Effector CD4-positive, alpha-beta T cell (primary cell): ENCODE measurements at places on chromosomes 11 and 22.

- no peak for DNase-seq
Measured at GRCh38 chr22:17969701-17970113, 54.7 kb downstream of the MICAL3 start.

- DNase-seq: no peak
Measured at GRCh38 chr11:74069146-74070046, 60.5 kb upstream of the UCP3 start.

- no peak for DNase-seq
Measured at GRCh38 chr11:133137270-133137669, 395.0 kb downstream of the OPCML start.

- no peak for DNase-seq
Measured at GRCh38 chr11:12542186-12542935, 131.9 kb upstream of the TEAD1 start.

GRCh38 chr11:30346068-30346688 lies 23.3 kb downstream of the ARL14EP start:
- no peak for DNase-seq

DNA sequence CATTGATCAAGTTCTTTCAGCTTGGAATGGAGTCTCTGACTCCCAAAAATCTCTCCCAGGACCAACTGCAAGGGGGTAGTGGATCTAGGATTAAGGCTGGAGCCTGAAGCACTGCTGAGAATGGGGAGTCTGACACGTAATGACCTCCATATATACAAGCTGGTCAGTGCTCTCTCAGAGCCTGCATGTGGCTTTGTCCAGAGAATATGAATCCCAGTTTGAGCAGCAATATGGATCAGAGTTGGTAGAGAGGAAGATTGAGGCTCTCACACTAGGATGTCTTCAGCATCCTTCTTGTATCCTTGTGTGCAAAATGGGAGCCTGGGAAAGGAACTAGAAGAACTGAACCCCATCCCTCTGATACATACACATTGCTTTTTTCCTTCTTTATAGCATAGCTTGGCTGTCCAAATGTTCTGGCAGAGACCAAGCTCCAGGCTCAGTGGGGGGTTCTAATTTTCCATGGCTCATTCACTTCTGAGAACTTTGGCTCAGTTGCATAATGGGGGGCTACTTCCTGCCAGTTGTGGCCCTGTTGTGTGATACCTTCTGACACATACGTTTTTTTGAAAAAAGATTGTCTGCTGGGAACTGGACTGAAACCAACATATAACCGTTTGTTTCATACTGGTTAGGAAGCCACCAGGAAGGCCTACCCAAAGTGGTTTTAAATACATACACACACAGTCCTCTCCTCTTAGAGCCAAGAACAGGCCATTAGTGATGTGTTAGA lies 138.2 kb downstream of the ETS1 start:
- DNase-seq: no peak

- no peak for DNase-seq
Measured at GRCh38 chr22:19448076-19448607, 631 bp upstream of the C22orf39 start.

GRCh38 chr11:32960553-32961164 lies 55.0 kb upstream of the DEPDC7 start:
- no peak for DNase-seq

DNA sequence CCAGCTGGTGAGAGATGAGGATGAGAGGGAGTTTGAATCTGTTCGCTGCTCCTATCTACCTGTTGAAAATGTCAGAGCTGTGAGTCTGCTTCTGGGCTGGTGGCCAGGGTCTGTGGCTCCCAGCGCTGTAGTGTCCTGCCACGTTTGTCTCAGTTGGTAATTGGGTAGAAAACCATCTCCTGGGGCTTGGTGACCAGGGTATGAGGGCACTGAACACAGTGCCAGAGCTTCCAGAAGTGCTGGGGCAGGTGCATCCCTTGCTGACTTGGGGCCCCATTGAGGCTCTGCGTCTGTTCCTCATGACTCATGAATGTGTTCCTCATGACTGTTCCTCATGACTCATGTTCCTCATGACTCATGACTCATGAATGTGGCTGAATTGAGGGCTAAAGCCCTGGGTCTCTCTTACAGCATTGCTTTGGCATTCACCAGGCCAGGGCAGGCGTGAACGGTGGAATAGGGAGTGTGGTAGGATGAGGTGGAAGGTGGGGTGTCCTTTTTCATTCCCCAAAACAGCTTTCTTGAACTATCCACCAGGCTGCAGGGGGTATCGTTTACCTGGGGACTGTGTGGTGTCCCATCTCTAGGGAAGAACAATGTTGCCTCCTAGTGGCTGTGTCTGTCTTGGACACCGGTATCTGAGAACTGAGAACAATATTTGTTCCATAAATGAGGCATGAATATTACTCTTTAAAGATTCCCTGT lies 139.5 kb downstream of the COMMD9 start:
- no peak for DNase-seq
